ENCODE measurements at places on chromosomes 1 and 21. TPM values are rescaled to one million over a fixed set of nuclear protein-coding genes. Genes with fewer than 3 reads are reported as not detected.

Gene PPCS
- 35.3 TPM for total RNA-seq

Gene TTC24
- total RNA-seq, result not detected

Gene TMEM183A
- 103 TPM for total RNA-seq

Gene PRPF38A
- 15.1 TPM for total RNA-seq

Gene ZNF593OS
- not detected for total RNA-seq

Gene CACNA1S
- total RNA-seq, result not detected

Gene MYOM3
- not detected for total RNA-seq

Gene PFKFB2
- 5.6 TPM for total RNA-seq

Gene GABPB2
- total RNA-seq, result 18.4 TPM

Gene PODN
- total RNA-seq, result 35.1 TPM

Gene KRTAP13-4
- total RNA-seq, result not detected

Gene BTBD8
- total RNA-seq, result 4.1 TPM

Gene IVNS1ABP
- 50.0 TPM for total RNA-seq

Gene RNU1-4
- total RNA-seq, result 2,224 TPM

Gene ADORA3
- total RNA-seq, result not detected

Gene LCE2D
- total RNA-seq, result not detected

Gene TIAM1
- 0.37 TPM for total RNA-seq

Gene CACYBP
- total RNA-seq, result 387 TPM

Gene MARK1
- total RNA-seq, result 1.7 TPM

Gene PTCH2
- 0.22 TPM for total RNA-seq
